ENCODE measurements at places on chromosomes 1 and 21.

GRCh38 chr21:34367320-34367935, 3.6 kb downstream of the KCNE2 start:
- DNase-seq: peak; percentile 55

- no peak for DNase-seq
Observed at GRCh38 chr1:215056584-215056983, 26.0 kb upstream of the KCNK2 start.

- no peak for DNase-seq
Observed at GRCh38 chr21:25501462-25501861, 105.8 kb downstream of the MRPL39 start.

DNA sequence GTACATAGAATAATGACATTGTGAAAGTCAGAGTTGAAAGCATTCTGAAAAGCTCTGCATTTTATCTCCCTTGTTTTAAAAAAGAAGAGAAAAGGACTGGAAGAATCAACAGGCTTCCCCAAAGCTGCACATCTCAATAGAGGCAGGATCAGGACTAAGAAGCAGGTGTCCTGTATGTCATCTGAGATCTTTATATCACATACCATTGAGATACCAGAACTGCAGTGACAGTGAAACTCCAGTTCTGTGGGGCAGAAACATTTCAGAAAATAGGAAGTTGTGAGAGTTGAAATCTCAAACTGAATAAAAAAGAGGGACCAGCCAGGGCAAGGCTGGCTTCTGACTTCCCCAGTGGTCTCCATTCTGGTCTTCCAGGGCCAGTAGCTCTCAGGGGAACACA, 33.0 kb upstream of the SH2D1B start:
- no peak for DNase-seq

DNA sequence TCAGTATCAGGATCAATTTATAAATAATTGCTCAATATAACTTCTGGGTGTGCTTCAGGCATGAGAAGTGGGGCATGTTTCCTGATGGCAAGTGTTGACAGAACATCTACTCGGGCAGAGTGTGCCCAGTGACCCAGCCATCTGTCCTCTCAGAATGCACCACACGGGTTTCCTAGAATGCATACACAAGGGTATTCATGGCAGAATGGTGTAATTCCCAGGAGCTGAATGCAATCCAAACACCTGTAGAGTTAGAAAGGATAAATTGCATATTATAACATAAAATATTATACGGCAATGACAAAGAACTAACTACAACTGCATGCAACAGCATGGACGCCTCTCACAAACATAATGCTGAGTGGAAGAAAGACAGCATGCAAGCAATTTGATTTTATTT, 391.9 kb downstream of the SIPA1L2 start:
- no peak for DNase-seq

DNA sequence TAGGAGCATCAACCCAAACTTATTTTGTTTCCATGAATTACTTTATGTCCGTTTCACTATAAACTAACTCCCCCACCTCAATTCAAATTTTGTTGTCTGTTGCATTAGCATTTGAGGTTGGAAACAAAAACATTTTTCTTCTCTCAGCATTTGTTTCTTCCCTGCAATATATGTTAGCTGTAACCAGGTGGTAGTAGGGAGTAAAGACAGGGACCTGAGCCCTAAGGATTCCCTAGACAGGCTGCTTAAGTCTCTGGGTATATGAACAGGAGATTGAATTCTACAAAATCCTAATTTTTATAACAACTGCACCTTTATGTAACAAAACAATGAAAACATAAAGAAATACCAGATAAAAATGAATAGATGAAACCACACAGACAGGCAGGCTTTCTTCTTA, 242.6 kb downstream of the PAPPA2 start:
- no peak for DNase-seq

DNA sequence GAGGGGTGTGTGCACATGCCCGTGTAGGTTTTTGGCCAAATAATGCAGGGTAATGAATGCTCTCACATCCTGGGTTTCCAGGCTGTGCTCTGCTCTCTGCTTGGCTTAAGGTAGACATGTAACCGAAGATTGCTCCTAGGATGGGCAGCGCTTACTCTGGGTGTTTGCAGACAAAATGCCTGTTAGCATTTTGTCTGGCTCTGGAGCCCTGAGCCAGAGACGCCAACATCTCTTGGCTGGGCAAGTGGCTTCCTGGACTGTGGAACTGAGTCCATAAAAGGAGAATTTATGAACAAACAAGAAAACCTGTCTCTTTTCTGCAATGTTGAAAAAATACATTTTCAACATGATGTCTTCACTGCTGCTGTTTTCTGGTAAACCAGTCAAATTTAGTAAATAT, 96.0 kb upstream of the TSPAN2 start:
- DNase-seq: no peak

GRCh38 chr1:36554323-36554628, 71.6 kb upstream of the CSF3R start:
- no peak for DNase-seq

- peak; percentile 11 for DNase-seq
Observed at GRCh38 chr1:224929335-224930237, at the start of gene DNAH14. TSS of gene DNAH14 (plus strand) at chr1:224929675. CDS start at chr1:224952703, 23,028 bp downstream.

- DNase-seq: no peak
Observed at GRCh38 chr21:29715089-29715488, 224.7 kb downstream of the GRIK1 start.

DNA sequence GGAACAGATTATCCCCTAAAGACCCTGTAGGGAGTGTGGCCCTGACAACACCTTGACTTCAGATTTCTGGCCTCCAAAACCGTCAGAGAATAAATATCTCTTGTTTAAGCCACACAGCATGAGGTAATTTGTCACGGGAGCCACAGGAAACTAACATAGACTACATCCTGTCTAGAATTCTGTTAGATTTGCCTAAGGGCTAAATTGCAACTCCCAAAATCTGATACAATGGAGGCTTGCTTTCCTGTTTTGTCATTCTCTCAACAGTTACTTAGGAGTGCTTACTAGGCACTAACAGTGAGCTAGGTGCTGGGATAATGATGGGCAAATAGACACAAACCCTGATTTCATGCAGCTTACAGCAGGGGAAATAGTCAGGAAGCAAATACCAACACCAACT, 141.6 kb downstream of the MIS18A start:
- DNase-seq: no peak

DNA sequence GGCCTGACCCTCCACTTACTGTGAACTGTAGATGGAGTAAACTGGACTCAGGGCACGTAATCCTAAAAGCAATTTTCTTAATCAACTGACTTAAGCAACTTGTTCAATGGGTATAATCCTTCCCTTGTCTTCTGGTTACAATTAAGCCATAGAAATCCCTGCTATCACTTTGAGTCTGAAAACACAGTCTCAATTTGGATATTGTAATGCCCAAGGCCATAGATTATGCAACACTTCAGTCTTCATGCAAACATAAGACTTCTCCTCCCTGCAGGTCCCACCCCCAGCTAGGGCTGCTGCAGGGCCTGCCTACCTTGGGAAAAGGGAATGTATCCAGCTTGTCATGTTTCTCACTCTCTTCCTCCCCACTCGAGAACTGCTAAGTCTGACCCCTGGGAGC, 6.2 kb upstream of the SLC5A9 start:
- no peak for DNase-seq

DNA sequence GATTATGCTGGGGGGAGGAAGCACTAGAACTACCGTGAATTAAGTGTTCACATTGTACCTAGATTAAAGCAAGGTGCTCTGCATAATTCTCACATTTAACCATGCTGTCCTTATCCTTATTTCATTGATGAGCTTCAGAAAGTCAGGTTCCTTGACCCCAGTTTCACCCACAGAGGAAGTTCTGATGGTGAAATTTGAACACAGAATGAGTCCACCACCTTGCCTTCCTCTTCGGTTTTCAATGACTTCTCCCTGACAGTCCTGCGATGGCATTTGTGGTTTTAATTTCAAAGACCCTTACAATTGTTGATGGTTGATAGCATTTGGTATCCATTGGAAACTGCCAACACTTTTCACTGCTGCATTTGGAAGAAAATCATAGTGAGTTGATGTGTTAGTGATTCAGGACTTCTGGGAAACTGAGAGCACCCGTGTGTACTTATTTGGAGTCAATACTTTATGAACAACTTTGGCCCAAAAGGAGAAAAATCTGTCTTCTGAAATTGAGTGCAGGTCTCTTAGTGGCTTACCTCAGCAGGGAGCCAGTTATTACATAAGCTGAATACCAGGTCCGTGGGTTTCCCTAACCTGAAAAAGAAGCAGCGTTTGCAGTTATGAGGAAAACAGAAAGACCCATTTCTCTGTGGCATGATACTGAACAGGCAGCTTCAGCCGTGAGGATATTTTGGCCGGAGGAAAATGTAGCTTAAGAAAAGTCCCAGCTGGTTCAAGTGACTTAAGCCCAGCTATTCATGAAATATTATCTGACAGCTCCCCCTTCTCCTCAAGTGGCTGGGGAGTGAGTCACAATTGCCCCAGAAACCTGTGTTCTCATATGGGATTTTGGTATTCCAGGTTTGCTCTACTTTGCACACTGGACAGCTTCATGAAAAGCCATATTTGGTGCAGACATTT, 47.5 kb downstream of the ROR1 start:
- DNase-seq: no peak

DNA sequence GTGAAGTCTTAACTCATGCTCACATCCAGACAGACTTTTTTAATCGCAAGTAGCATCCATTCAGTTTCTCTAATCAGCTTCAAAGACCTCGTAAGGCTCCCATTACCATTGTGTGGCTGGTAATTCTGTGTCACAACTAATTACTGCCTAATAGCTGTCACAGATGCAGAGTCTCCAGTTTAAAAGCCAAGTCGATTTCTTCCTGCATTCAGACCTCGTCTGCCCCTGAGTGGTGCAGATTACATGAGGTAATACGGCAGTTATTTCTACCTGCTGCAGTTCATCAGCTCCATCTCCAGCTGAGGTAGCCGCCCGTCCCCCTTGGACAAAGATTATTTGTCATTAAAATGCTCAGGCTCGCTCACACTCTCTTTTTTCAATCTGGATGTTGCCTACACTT, 34.4 kb upstream of the OLIG2 start:
- DNase-seq: no peak

DNA sequence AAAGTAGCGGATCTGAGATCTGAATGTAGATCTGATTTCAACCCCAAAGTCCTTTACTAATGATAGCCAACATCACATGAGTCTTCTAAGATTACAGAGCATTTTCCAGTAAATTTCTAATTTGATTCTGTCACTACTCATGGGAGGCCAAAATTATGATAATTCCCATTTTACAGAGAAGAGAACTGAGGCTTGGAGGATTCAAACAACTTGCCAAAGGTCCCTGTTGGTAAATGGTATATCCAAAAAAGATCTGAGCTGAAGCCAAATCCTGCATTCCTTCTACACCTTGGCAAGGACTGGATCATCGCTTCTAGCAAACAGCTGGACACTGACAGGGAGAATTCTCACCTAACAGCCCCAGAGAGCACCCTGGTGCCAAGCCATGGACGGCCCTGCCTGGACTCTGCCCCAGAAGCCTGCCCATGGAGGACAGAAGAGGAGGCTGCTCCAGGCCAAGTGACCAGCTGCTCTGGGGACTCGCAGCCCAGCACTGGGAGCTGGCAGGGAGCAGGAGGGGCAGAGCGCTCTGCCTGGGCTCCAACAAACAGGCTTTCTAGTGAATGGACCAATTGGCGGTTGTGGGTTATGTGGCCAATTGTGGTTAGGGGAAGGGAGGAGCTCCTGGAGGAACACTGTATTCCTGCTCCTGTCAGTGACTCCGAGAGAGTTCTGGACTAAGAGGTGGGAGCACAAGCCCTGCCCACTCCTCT, 6.4 kb upstream of the CSF1 start:
- no peak for DNase-seq

DNA sequence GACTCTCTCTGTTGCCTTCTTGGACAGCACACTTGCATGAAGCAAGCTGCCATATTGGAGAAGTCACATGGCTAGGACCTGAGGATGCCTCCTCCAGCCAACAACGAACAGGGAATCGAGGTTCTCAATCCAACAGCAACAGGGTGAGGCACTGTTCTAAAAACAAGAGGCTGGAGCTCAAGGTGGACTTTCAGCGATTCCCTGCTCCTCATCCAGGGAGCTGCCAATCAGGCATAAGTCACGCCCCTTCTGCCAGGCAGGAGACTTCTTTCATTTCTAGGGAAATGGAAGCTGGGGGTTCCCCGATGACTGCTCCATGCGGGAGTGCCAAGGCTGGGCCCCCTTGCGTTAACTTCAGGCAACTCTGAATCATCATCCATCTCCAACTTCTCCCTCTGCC, 22.7 kb upstream of the IFNAR1 start:
- DNase-seq: no peak

GRCh38 chr1:155591770-155592169, 18.2 kb upstream of the MSTO1 start:
- DNase-seq: no peak

DNA sequence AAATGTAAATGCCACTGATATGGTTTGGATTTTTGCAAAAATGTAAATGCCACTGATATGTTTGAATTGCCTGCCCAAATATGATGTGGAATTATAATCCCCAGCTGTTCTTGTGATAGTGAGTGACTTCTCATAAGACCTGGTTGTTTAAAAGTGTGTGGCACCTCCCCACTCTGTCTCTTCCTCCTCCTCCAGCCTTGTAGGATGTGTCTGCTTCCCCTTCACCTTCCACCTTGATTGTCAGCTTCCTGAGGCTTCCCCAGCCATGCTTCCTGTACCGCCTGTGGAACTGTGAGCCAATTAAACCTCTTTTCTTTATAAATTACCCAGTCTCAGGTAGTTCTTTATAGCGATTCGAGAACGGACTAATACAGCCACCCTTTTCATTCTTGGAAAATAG, 1.3 kb upstream of the CCT8 start:
- DNase-seq: no peak

GRCh38 chr1:110559157-110559556, 40.2 kb upstream of the KCNA10 start:
- no peak for DNase-seq

DNA sequence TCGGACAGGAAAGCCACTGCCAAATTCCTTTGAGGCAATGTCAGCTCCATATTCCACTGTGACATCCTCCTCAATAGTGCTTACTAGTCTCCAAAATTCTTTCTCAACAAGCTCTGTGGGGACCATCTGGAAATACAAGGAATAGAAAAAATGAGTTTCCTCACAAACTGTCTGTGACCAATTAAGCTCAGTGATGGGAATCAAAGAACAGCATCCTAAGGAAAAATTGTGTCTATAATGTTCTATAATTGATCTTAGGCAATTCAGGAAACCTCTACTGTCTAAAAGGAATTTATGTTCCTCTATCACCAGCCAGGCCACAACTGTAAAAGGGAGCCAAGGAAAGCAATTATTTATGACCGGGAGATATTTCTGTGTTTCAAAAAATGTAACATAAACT, 46.1 kb upstream of the SYT2 start:
- DNase-seq: no peak

DNA sequence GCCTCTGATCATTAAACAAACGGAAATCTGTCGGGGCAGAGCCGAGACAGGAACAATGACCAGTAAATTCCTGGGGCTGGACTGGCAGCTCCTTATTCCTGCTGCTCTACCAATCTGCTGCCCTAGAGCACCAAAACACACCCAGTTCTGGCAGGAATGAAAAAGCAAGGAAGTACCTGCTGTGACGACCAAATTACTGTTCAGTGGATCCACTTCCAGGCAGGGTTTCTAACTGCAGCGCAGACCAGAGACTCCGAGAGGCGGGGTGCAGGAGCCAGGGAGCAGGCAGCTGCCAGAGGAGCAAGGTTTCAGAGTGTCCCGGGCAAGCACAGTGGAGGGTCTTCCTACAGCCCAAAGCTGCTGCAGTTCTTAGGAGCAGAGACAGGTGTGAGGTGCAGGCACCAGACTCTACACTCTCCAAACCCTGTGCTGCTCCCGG, 32.4 kb downstream of the KANK4 start:
- DNase-seq: no peak

- no peak for DNase-seq
Observed at GRCh38 chr1:213186168-213186567, 135.1 kb downstream of the RPS6KC1 start.

- no peak for DNase-seq
Observed at GRCh38 chr1:6206520-6206855, 569 bp downstream of the RNF207 start.
